RWPE2 (cell line): ENCODE measurements at places on chromosomes 3 and 15.
A peak's percentile ranks its signal among the peaks of the same experiment; 100 is the strongest.

GRCh38 chr3:126484662-126485061 lies 9.0 kb upstream of the ZXDC start:
- H3K27ac ChIP-seq, result no peak overlapping the region
- no peak for DNase-seq
- H3K4me3 ChIP-seq, result no peak overlapping the region
- peaks cover 11% of the 10 kb centered on the region for H3K4me1 ChIP-seq

DNA sequence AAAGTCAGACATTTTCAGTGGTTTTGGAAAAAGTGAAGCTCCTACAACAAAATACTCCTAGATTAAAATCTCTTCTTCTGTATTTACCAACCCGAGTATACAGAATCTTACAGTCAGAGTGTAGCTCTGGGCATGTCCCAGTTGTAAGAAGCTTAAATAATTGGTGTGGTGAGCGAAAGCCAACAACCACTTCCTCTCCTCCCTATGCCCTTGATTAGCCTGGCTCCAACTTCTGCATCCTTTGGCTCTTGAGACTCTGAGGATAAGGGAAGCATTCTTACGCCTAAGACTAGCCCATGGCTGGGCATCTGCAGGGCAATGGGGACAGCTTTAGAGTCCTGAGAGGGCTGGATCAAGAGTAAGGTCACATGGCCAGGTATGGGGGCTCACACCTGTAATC lies 25.5 kb downstream of the RFT1 start:
- no peak overlapping the region for H3K4me3 ChIP-seq
- H3K27ac ChIP-seq, result no peak overlapping the region
- H3K36me3 ChIP-seq, result peaks cover 62% of the 10 kb centered on the region
- DNase-seq, result no peak

DNA sequence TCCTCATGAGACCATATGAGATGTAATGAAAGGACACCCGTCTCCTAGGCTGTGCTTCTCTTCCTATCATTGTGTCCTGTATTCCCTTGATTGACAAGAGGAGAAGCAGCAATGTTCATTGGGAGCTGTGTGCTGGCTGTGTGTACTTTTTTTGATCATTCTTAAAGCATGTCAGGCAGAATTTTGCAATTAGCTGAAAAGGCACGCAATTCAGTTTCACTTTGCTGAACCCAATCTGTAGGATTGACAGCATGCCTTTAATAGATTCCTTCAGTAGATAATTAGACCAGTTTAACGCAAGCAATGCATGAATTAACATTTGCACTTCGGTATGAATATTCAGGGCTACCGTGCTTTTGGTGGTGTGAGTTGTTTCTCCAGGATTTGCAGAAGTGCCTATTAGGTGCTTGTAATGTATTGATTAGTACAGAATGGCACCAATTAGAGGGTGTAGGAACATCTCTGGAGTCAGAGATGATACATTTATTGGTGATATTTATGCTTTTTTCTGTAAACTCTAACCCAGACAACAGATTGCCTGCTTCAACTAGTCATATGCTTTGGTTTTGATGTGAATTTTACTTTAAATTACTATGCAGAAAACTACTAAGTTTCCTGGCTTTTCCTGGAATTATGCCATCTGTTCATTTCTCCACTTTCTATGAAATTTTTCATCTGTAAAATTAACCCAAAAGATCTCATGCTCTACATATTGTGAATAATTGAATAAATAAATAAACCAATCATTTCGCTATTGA lies 114.3 kb downstream of the NSUN3 start:
- peaks cover 23% of the 10 kb centered on the region for H3K4me1 ChIP-seq
- H3K4me3 ChIP-seq, result no peak overlapping the region
- DNase-seq, result no peak
- H3K36me3 ChIP-seq, result no peaks in the 10 kb centered on the region
- no peaks in the 10 kb centered on the region for H3K27me3 ChIP-seq
- no peak overlapping the region for H3K27ac ChIP-seq

DNA sequence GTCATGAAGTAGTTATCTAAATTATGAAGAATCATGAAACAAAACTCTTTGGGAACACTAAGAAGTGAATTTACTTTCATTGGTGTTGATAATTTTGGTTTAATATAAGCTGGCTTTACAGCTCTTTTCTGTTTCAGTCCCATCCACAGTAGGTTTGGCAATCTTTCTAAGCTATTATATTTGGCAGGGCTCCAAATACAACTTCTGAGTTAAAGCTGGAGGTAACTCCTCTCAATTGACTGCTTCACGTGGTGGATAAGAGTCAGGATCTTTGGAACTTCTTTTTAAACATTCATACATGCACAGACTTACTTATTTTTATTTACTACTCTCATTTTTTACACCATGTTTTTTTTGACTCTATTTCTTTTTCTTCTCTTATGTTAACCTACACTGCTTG lies 106.5 kb upstream of the EPHA3 start:
- no peak overlapping the region for H3K4me3 ChIP-seq
- no peak for DNase-seq
- peaks cover 4% of the 10 kb centered on the region for H3K4me1 ChIP-seq
- H3K36me3 ChIP-seq, result no peaks in the 10 kb centered on the region
- H3K27me3 ChIP-seq, result no peaks in the 10 kb centered on the region

DNA sequence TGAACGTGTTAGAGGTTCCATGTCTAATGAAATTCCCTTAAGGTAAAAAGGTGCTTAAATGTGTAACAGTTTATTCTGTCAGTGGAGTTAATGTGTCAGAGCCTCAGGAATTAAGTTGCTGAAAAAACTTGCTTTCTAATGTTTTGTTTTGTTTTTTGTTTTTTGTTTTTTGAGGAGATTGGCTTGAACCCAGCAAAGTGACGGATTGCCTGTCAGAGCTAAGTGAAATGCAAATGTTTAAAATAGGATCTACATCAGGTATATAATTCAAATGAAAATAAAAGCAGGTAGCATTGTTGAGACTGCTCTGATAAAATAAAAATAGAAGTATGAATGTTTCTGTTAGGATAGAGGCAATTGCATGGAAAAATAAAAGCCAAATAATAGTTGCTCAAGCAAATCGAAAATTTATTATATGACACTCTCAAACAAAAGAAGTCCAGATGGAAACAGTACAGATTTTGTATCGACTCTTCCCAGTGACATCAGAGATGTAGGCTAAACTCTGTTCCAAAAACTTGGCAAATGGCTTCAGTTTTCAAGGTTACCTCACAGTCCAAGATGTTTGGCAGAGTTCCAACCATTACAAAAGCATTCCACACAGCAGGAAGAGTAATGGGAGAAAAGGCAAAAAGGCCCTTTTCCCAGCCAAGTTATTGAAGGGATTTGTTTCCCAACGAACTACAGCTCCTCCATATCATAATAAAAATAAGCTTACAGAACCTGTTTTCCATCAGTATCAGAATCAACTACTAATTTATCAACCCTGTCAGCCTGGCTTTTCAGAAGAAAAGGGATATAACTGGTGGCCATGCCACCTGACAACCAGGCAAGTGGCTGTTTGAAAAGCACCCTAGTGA lies 291.0 kb downstream of the TBL1XR1 start:
- H3K4me3 ChIP-seq, result no peak overlapping the region
- no peaks in the 10 kb centered on the region for H3K36me3 ChIP-seq
- H3K27me3 ChIP-seq, result no peaks in the 10 kb centered on the region
- DNase-seq, result no peak
- H3K27ac ChIP-seq, result no peak overlapping the region

GRCh38 chr3:86230762-86231161 lies 760.2 kb downstream of the VGLL3 start:
- H3K27me3 ChIP-seq, result no peaks in the 10 kb centered on the region
- H3K27ac ChIP-seq, result no peak overlapping the region

GRCh38 chr3:49802719-49803464 lies at the start of gene INKA1:
TSS of gene INKA1 (plus strand) at chr3:49803261. CDS start at chr3:49803393, 132 bp downstream.
- H3K27ac ChIP-seq, result peak within 1 kb of the TSS; percentile 71
- H3K4me3 ChIP-seq, result peak within 1 kb of the TSS; percentile 65
- H3K4me1 ChIP-seq, result peaks cover 16% of the 10 kb centered on the region
- DNase-seq, result peak; percentile 84

DNA sequence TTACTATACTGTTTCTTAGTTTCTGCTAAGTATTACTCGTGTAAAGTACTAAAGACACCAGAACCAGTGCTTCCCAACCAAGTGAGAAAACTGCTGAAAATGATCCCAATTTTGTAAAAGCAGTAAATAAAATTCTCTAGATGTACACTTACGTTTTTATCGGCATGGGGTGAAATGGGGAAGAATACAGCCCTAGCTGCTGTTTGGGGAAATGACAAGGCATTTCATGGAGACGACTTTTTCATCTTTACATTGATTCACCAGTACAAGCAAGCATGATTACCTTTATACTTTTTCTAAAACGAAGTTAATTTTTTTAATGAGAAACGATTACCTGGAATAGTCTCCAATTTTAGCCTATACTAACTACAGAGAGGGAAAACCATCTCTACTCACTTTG lies 1.4 kb downstream of the PSMD6 start:
- H3K27ac ChIP-seq, result no peak overlapping the region
- H3K4me1 ChIP-seq, result peaks cover 5% of the 10 kb centered on the region
- no peaks in the 10 kb centered on the region for H3K27me3 ChIP-seq
- peaks cover 54% of the 10 kb centered on the region for H3K36me3 ChIP-seq
- no peak for DNase-seq
- no peak overlapping the region for H3K4me3 ChIP-seq

- H3K4me3 ChIP-seq, result no peak overlapping the region
- H3K36me3 ChIP-seq, result peaks cover 25% of the 10 kb centered on the region
- peaks cover 4% of the 10 kb centered on the region for H3K4me1 ChIP-seq
- H3K27ac ChIP-seq, result no peak overlapping the region
- no peak for DNase-seq
Observed at GRCh38 chr3:69309814-69310213, 76.1 kb downstream of the FRMD4B start.

GRCh38 chr3:30632065-30632464 lies 25.7 kb downstream of the TGFBR2 start:
- H3K27me3 ChIP-seq, result no peaks in the 10 kb centered on the region
- H3K27ac ChIP-seq, result peak overlapping the region; percentile 94
- peaks cover 70% of the 10 kb centered on the region for H3K4me1 ChIP-seq

GRCh38 chr15:60090747-60091146 lies 86.6 kb downstream of the FOXB1 start:
- H3K36me3 ChIP-seq, result no peaks in the 10 kb centered on the region
- no peak overlapping the region for H3K4me3 ChIP-seq
- no peak for DNase-seq
- H3K27ac ChIP-seq, result peak overlapping the region; percentile 80
- H3K4me1 ChIP-seq, result peaks cover 17% of the 10 kb centered on the region

- DNase-seq, result no peak
- H3K27me3 ChIP-seq, result no peaks in the 10 kb centered on the region
- peaks cover 2% of the 10 kb centered on the region; the same call in 1 of the 2 replicates for H3K36me3 ChIP-seq
- H3K4me3 ChIP-seq, result no peak overlapping the region
- no peak overlapping the region for H3K27ac ChIP-seq
Observed at GRCh38 chr3:162170581-162170980, 674.0 kb downstream of the OTOL1 start.

- peaks cover 11% of the 10 kb centered on the region for H3K4me1 ChIP-seq
- H3K4me3 ChIP-seq, result peak overlapping the region; percentile 78
- H3K27ac ChIP-seq, result no peak overlapping the region
- no peaks in the 10 kb centered on the region for H3K27me3 ChIP-seq
- no peak for DNase-seq
- peaks cover 36% of the 10 kb centered on the region for H3K36me3 ChIP-seq
Observed at GRCh38 chr15:76930831-76931396, 635 bp upstream of the RCN2 start.

- H3K4me3 ChIP-seq, result no peak overlapping the region
- peaks cover 52% of the 10 kb centered on the region for H3K27me3 ChIP-seq
- no peaks in the 10 kb centered on the region for H3K4me1 ChIP-seq
- no peak for DNase-seq
- no peaks in the 10 kb centered on the region for H3K36me3 ChIP-seq
- no peak overlapping the region for H3K27ac ChIP-seq
Observed at GRCh38 chr3:3801494-3801841, 2.2 kb downstream of the LRRN1 start.

DNA sequence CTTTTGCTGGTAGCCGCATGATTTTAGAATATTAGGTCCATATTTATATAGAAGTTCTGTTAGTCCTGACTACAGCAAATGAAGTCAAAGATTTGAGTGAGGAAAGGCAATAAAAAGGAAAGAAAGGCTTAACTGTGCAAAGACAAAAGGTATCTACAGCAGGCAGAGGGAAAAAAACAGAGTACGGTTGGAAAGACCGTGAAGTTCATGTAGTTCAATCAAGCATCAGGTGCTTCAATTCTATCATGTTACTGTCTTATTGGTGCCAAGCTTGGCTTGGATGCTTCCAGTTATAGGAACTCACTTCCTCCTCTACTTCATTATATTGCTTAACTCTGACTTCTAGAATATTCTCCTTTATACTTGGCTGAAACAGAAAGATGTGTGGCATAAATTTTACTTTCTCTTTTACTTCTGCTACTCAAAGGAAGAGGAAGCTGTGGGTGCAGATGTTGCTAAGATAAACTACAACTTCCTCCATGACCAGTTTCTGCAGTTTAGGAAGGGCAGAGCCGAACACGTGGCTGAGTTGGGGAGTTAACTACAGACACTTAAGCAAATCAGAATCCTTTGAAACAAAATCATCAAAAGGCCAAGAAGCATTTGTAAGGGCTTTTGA lies 72.6 kb upstream of the ZBED2 start:
- no peak overlapping the region for H3K4me3 ChIP-seq
- no peaks in the 10 kb centered on the region for H3K27me3 ChIP-seq
- H3K4me1 ChIP-seq, result peaks cover 22% of the 10 kb centered on the region
- H3K27ac ChIP-seq, result peak overlapping the region; percentile 84

DNA sequence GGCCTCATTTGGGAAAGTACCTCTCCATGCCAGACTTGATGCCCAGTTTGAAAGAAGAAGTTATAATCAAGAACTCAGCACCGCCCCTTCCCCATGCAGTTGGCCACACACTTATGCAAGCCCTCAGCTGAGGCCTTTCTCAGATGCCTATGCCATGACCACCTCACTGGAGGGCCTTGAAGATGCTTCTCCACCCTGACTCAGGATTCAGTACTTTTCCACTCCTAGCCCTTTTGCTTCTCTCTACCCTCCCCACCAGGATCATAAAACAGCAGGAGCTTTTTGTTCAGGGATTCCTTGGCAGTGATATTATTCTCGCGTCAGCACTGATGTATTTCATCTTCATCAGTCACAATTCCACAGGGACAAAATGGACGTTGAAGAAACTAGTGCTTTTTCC lies 313.5 kb downstream of the PYDC2 start:
- no peak for DNase-seq
- H3K4me1 ChIP-seq, result peaks cover 23% of the 10 kb centered on the region
- no peak overlapping the region for H3K4me3 ChIP-seq
- H3K36me3 ChIP-seq, result no peaks in the 10 kb centered on the region
- no peaks in the 10 kb centered on the region for H3K27me3 ChIP-seq

GRCh38 chr3:146638718-146639117 lies 33.6 kb upstream of the PLSCR5 start:
- H3K4me3 ChIP-seq, result no peak overlapping the region
- H3K27me3 ChIP-seq, result no peaks in the 10 kb centered on the region
- no peaks in the 10 kb centered on the region for H3K36me3 ChIP-seq
- no peaks in the 10 kb centered on the region for H3K4me1 ChIP-seq
- no peak overlapping the region for H3K27ac ChIP-seq
- no peak for DNase-seq

- DNase-seq, result no peak
- H3K36me3 ChIP-seq, result no peaks in the 10 kb centered on the region
- no peak overlapping the region for H3K27ac ChIP-seq
- no peaks in the 10 kb centered on the region for H3K27me3 ChIP-seq
Observed at GRCh38 chr3:47243419-47244147, 39.0 kb downstream of the KIF9 start.
